ENCODE measurements at places on chromosomes 4 and X. TPM values are rescaled to one million over a fixed set of nuclear protein-coding genes. Genes with fewer than 3 reads are reported as not detected.

The PHKA2 gene
- 14.5 TPM for polyA plus RNA-seq

The IGFBP7 gene
- polyA plus RNA-seq = not detected

The IL15 gene
- polyA plus RNA-seq = 7.0 TPM

The TMEM271 gene
- polyA plus RNA-seq = not detected

The CXorf49 gene
- polyA plus RNA-seq = not detected

The PPAT gene
- 8.9 TPM for polyA plus RNA-seq

The GC gene
- not detected for polyA plus RNA-seq

The MAGEA6 gene
- polyA plus RNA-seq = not detected

The SUPT20HL1 gene
- not detected for polyA plus RNA-seq

Data from naive B cell (primary cell).